Cardiac septum (tissue), 1 donor: ENCODE measurements at places on chromosomes 2 and 18.

- no peak for DNase-seq
Observed at GRCh38 chr2:150036622-150037021, 449.0 kb upstream of the MMADHC start.

DNA sequence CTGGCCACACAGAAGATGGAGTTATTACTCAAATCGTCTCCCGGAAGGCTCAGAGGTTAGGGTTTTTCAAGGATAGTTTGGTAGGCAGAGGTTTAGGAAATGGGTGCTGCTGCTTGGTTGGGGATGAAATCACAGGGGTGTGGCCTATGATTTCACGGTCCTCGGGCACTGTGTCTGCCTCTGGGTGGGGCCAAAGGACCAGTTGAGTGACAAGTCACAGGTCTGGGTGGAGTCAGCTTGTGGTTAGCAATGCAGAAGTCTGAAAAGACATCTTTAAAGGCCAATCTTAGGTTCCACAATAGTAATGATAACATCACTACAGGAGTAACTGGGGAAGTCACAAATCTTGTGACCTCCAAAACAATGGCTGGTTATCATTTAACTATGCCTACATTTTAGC is 387.8 kb downstream of the ZNF521 start:
- DNase-seq, result no peak

DNA sequence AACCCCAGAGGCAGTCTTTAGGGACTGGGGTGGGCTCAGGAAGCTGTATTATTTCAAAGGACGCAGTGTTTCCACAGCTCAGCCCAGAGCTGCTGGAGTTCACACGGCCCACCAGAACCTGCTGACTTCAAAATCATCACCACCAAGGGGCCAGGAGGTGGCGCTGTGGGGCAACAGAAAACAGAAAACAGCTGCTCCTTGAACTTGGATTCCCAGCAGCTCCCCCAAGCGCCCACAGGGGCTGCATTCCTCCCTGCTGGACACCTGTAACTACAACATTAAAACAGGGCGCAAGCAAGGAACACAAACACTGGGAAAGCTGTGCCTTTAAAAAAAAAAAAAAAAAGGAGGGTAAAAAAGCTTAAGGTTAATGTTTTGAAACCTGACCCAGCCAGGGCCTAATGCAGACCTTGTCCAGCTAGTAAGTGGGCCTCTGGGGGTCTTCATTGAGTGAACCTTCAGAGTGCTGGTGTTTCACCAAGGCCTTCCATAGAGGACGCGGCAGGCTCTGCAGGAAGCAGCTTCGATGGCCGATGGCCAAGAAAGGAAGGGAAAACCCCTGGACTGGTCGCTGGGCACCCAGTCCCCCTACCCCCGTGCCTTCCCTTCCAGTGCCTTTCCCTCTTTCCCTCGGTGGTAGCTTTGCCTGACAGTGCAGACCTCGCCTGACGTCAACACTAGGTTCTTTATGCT is 25.9 kb downstream of the MLPH start:
- peak; percentile 92 for DNase-seq

DNA sequence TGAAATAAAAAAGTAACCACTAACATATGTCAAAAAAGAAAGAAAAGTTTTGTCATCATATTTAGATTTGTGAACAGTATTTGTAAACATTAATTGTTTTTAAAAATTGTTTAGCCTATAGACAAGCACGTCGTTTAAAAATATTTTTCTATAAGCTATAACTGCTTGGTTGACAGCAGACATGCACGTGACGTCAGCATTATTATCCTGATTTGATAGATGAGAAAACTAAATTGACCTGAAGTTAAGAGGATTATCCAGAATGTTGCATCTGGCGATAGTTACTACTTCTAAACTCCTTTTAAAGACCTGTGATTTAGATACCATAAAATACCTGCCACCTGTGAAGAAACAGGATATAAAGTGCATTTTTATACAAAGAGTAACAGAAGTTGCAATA is 156.9 kb upstream of the BARD1 start:
- no peak for DNase-seq

GRCh38 chr2:181891258-181891965 is at the start of gene ITPRID2:
TSS of gene ITPRID2 (plus strand) at chr2:181891730. CDS start at chr2:181892067, 337 bp downstream.
- DNase-seq, result peak; percentile 91

- no peak for DNase-seq
Observed at GRCh38 chr2:156005999-156006712, 326.4 kb downstream of the NR4A2 start.
